CD4-positive, alpha-beta T cell treated with Interferon alpha-2 for 1 hour (primary cell): ENCODE measurements at places on chromosomes 2 and 18.

DNA sequence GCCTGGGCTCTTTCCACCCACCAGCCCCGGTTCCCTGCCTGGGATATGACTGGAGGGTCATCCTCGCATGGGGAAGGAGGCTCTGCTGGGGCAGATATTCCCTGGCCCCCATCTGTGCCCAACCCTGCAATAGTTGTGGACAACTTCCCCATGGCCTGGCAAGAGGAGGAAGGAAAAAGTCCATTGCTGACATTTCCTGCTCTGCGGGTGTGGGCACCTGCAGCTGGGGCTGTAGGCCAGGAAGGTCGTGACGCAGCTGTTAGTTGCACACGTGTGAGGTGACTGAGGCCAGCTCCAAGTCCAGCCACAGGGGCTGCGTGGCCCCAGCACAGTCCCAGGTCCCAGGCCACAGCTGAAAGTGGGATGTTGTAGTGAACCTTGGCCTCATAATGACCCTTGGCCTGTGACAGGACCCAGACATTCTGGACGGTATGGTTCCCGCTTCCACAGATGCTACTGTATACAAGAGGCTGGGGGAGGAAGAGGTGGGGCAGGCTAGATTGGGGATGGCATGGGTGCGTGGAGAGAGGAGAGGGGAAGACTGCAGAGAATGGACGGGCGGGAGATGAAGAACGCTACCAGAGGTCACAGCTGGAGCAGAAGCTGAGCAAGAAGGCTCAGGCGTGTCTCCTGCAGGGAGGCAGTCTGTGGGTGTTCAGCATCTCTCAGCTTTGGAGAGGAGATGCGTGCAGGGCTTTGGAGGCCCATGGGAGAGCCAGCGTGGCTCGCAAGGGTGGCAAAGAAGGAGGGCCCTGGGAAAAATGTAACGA lies 22.1 kb downstream of the OTOF start:
- DNase-seq, result peak; percentile 8

DNA sequence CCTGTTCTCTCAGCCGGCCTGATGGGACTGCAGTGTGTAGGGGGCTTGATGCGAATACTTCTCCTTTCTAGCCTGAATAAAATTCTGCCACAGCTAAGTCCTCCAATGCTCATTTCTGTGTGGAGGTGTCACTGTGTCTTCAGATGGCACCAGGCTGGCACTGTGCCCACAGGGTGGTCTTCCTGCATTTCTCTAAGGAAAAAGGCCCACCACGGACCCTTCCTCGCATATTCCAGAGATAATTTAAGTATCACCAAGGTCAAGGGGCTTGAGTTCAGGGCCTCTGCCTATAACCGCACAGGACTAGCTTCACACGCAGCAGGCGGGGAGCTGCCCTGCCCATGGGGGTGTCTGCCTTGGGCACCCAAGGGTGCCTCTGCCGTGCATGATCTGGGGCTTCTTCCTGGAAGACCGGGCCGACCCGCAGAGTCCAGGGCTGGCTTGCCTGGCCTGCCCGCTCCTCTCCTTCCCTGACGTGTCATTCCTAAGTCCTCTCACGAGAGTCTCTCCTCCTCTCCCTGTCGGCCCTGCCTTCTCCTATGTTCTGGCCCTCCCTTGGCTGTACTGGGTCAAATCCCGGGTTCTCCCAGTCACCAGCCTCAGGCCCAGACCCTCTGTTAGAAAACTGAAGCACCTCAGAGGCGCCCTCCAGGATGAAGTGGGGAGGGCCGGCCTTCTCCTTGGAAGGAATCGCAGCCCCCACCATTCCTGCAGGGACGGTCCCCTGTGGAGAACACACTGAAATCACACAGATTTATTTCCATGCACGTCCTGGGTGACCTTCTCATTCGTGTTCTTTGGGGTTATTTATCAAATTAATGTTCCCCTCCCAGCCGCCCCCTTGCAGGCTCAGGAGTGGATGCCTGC lies 48.9 kb upstream of the PXDN start:
- no peak for DNase-seq

DNA sequence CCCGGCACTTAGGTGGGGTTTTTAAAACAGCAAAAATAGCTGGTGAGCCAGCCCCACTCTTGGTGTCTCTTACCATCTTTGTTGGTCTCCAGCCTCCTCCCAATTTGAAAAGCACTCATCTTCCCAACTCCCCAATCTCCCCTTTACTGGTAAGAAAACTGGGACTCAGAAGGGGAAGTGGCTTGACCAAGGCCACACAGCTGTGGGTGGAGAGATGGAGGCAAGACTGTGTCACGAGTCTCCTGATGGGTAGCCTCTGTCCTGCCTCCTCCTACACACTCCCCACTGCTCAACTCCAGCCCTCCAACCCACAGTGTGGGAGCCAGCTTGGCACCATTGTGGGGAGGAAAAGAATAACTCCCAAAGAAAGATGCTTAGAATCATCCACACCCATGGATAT lies 140.4 kb downstream of the SMAD2 start:
- DNase-seq, result no peak

- no peak for DNase-seq
Measured at GRCh38 chr2:18153741-18154140, 275.3 kb downstream of the KCNS3 start.

GRCh38 chr2:123528996-123529707 lies 495.9 kb upstream of the CNTNAP5 start:
- DNase-seq, result no peak

DNA sequence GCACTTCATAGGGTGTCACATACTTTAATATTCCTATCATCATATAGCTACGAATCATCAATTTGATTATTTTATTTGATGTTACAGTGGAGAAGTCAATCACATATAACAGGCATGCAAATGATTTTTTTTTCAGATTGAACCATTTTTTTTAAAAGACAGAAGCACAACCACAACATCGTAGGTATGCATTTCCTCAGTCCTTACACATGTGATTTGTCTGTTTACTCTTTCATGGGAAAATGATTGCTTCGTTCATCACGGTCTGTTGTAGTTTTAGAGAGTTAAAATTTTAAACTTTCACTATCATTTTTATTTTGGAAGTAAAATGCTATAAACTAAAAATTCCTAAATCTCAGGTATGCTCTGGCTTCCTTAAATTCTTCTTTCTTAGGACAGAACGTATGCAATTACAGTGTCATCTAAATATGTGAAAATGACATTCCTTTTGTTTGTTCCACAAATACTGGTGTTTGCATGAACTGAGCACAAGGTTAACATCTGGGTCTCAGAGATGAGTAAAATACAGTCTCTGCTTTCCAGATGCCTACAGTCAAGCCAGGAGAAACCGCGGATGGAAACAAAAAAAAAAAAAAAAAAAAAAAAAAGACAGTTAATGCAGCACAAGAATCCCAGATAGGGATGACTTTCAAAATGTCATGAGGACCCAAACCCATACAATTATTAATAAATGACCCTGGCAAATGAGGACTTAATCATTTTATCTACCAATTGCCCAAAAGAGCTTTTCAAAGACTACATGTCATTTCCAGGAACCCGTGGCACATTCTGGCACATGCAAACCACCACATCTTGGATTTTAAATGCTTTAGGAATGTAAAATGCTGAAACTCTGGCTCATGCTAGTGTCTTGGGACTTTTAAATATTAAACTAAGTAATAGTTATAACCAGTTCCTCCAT lies 201.2 kb downstream of the LRP1B start:
- DNase-seq, result no peak
